ENCODE measurements at places on chromosomes 5 and 9. TPM values are rescaled to one million over a fixed set of nuclear protein-coding genes. Genes with fewer than 3 reads are reported as not detected.

Gene RFK
- polyA plus RNA-seq = 37.3 TPM

Gene ARID3C
- polyA plus RNA-seq = not detected

- no peak for DNase-seq
These were observed 208.2 kb downstream of the SLCO4C1 start for GRCh38 chr5:102087906-102088305.

- no peak for DNase-seq
These were observed 46.5 kb downstream of the SLC44A1 start for GRCh38 chr9:105290954-105291353.

All from right renal pelvis (tissue), 4 donors.